ENCODE measurements at places on chromosomes 5 and 9. TPM values are rescaled to one million over a fixed set of nuclear protein-coding genes. Genes with fewer than 3 reads are reported as not detected.

The PDZD2 gene
- total RNA-seq, result 47.3 TPM

The ADGRV1 gene
- total RNA-seq, result 631 TPM

The CCDC192 gene
- total RNA-seq, result not detected

The ADRA1B gene
- 1.3 TPM for total RNA-seq

The ZNF462 gene
- 182 TPM for total RNA-seq

The TXNDC8 gene
- not detected for total RNA-seq

The SPAAR gene
- total RNA-seq, result 0.31 TPM

The FAM221B gene
- total RNA-seq, result not detected
